Activated naive CD4-positive, alpha-beta T cell treated with Interleukin-2 at 50 U/mL for 16 hours (primary cell): ENCODE measurements at places on chromosomes 16 and 17.

- DNase-seq = no peak
These were observed 14.4 kb downstream of the NDUFAB1 start for GRCh38 chr16:23581764-23582163.

GRCh38 chr16:24701521-24701951 is 27.9 kb upstream of the TNRC6A start:
- no peak for DNase-seq

- no peak for DNase-seq
These were observed 93.9 kb downstream of the CPPED1 start for GRCh38 chr16:12709807-12710206.

- no peak for DNase-seq
These were observed 1.1 kb upstream of the ZNF263 start for GRCh38 chr16:3282103-3282729.

GRCh38 chr17:15782866-15783265 is 50.8 kb downstream of the TBC1D26 start:
- DNase-seq = no peak

DNA sequence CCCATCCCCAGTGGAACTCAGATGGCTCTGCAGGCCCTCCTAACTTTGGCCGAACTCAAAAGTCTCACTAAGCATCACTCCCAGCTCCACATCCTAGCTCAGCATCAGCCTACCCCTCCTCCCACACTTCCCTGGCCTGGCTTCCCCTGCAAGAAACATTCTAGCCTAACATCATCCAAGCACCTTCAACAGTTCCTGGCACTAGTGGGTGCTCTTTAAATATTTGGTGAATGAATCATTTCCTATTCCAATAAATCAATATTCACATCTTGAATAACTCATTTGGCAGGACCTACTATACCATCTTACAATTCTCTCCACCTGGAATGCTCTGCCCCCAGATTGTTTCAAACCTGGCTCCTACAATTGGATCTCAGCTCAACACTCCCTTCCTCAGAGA is 11.0 kb upstream of the BBS2 start:
- no peak for DNase-seq

GRCh38 chr17:64255764-64256163 is 7.3 kb downstream of the TEX2 start:
- no peak for DNase-seq

DNA sequence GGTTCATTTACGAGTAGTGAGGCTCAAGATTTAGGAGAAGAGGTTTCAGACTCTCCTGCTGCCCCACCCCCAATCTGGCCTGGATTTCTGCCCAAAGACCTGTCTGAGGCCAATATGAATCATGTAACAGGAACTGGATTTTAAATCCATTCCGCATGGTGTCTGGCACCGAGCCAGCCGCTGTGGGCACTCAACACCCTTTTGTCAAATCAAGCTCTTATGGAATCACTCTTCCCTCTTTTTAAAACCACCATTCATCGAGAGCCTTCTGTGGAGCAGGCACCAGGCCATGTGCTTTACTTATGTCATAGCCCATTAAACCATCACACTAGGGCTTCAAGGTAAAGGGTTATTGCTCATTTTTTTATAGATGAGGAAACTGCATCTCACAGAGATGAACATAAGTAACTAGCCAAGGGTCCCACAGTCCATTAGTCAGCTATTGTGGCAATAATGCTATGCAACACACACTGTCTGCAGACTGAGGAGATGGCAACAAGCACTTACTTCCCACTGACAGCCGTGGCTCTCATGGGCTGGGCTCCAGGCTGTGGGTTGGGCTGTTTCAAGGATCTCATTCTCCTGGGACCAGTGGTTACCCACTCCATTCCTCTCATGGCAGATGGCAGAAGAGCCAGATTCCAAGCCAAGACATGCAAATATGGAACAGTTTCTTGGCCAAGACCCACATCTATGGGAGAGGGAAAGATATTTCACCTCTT is 93.6 kb downstream of the WSCD1 start:
- DNase-seq = no peak
